ENCODE measurements at places on chromosomes 11 and 22.
A peak's percentile ranks its signal among the peaks of the same experiment; 100 is the strongest.

DNA sequence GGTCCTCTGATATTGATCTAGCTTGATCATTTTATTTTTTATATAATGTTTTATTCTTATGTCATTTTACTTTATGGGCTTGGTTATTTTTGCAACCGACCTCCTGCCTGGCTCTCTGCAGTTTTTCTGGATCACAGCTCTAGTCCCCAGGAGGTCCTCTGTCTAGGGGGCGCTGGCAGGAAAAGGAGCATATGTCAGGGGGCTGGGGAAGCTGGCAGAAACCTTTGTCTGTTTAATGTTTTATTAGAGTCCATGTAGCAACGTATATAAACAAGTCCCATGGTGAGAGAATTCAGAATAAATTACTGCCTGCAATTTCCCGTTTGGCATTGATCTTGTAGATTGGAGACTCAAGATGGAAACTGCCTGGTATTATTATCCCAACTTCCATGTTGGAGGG, 133.5 kb upstream of the ZBED5 start:
- DNase-seq, result no peak

- no peak for DNase-seq
Observed at GRCh38 chr22:45696227-45696626, 24.6 kb downstream of the ATXN10 start.

- DNase-seq, result no peak
Observed at GRCh38 chr11:8356721-8357504, 93.2 kb upstream of the LMO1 start.

- no peak for DNase-seq
Observed at GRCh38 chr11:71400216-71400615, 48.0 kb downstream of the DHCR7 start.

- no peak for DNase-seq
Observed at GRCh38 chr11:60840470-60841430, 1.2 kb upstream of the CCDC86 start.

- DNase-seq, result no peak
Observed at GRCh38 chr22:17638182-17638431, 450 bp upstream of the BCL2L13 start.

DNA sequence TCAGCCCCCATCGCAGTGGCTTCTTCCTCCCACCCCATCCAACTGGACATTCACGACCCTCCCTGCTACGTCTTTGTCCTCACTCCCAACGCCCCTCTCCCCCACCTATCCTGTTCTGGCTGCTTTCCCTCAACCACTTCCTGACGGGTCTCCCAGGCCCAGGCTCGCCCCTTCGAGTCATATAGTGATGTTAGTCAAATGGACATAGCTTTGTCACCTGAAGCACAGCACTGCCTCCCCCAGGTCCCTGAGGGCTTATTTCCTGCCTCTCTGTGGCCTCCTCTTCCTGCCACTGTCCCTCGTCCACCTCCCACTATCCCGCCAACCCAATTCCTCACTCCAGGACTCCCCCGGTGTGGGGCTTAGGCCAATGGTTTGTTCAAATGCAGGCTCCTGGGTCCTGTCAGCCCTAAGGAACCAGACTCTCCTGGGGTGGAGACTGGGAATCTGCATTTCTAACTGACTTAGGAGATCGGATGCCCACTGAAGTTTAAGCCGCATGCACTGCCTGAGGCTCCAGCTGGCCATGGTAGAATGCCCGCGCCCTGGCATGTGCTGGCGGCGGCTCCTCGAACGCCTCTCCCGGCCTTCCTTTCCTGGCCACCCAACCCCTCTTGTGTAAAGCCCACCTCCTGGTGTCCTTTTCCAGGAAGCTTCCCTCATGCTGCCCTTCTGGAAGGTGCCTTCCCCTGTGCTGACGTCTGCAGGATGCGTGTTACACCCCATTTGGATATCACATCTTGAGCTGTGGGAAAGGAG, 18.3 kb downstream of the SUN2 start:
- DNase-seq, result no peak

DNA sequence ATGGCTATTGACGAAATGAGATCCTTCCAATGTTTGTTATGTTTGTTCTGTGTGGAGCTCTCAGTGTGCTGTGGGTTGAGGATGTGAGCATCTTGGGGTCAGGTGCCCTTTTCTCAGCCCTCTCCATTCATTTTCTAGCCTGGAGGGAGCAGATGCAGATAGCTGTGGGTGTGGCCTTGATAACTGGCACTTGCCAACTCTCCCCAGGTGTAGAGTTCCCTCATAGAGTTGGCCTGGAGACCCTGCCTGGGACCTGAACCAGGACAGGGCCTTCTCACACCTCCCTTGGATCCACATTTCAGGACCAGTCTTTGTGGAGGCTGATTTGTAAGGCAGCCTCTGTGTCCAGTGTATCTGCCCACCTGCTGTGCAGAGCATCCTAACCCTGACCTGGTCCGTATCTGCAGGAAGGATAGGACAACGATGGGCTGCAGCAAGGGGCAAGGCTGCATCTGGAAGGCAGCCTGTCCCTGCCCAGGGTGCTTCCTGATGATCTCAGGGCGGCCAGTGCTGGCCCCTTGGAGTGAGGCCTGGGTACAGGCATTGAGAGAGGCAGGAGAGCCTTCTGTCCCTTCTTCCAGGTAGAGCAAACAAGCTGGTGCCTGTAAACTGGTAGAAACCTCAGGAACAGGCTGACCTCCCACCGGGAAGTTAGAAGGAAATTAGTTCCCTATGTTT, 245.9 kb downstream of the TBC1D22A start:
- DNase-seq, result no peak

DNA sequence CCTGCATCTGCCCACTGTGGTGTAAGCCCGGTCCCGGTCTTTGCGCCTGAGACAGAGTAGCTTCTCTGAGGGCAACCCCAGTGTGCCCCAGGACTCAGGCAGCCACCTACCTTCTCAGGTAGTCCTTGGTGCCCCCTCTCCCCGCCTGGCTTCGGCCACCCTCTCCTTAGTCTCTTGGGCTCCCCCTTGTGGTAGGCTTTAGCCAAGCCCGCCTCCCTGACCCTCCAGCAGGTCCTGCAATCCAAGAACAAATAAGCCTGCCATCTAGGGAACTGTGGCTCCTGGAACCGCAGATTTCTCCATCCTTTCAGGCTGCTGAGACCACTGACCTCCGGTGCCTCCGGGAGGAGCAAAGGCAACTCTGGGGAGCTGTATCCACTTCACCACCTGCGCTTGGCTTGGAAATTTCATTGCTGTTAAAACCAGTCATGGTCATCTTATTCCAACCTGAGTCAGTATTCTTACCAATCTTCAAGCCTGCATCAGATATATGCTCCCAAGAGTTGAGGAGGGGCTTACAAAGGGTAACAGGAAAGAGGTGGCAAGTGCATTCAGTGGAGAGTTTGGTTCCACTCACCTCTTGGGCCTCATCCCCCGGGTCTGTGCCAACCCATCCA, 52.8 kb upstream of the TENM4 start:
- peak; percentile 6 for DNase-seq

DNA sequence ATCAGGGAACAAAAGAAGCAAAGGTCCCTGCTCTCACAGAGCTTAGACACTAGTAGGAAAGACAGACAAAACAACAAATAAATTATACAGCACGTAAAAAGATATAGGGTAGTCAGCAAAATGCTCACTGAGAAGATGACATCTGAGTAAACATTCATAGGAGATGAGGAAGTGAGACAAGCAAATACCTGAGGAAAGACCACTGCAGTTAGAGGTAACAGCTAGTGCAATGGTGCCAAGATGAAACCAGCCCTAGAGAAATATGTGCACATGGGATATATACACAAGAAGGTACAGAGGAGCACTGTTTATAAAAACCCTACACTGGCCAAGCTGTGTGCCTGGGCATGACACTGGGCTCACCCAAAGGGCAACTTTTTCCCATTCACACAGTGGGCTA, 9.8 kb downstream of the CYP2R1 start:
- no peak for DNase-seq

DNA sequence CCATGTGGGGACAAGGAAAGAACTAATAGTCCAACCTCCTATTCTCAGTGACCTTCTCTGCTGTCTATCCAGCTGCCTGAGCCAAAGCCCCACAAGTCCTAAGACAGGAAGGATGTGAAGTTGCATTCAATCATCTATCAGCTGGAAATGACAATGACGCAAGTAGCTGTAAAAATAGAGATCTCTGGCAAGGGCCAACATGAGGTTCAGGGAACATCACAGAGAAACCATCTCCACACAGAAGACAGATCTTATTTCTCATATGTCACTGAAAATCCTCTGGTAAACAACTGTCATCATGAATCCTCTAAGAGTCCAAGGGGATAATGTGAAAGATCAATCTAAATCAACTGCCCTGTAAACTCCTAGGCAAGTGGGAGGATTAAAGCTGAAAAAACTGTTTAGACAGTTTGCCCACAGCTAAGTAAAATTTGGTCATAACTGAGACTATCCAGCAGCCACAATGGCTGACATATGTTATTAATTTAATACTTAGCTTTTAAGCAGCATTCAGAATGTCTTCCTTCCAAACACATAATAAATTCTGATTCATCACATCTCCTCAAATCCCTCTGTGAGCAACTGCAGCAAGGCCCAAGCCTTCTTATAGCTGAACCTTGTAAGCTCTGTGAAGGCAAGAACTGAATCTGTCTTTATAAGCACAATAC, 52.1 kb downstream of the ALG9 start:
- DNase-seq, result no peak

- DNase-seq, result no peak
Observed at GRCh38 chr11:115618428-115618827, 114.2 kb upstream of the CADM1 start.

Measured in T-cell (primary cell).